ENCODE measurements at places on chromosomes 12 and 14. TPM values are rescaled to one million over a fixed set of nuclear protein-coding genes. Genes with fewer than 3 reads are reported as not detected.

DNA sequence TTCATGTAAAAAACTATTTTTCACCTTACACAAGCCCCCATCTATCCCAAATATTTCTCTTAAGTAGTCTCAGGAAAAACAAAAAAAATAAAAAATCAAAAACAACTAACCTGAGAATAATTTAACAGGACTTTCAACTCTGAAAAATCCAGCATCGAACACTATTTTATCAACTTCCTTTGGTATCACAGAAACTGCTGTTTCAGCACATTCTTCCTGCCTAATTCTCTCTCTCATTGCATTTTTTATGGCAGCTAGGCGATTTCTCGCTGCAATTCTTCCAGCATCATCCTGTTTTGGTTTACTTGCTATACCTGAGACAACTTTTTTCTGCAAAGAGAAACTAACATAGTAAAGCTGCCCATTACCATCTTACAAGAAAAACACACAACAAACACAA, 29.4 kb downstream of the LGALS3 start:
- no peak for DNase-seq
- H3K36me3 ChIP-seq: no peaks in the 10 kb centered on the region
- no peak overlapping the region for H3K27ac ChIP-seq

DNA sequence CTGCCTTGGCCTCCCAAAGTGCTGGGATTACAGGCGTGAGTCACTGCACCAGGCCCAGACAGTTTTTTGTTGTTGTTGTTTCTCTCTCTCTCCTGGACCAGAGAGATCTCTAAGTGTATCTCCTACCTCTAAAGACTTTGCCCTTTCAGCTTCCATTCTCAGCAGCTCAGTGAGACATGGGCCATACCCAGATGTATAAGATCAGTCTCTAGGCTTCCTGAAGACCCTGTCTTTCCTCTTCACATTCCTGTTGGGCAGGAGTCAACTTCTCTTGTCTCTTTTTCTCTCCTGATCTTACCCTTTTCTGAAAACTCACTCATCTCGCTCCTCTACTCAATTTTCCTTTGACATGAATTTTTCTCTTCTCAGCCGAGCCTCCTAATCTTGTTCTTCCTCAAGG, 42.0 kb downstream of the KCNK13 start:
- H3K4me3 ChIP-seq: no peak overlapping the region
- H3K27me3 ChIP-seq: no peaks in the 10 kb centered on the region
- no peak overlapping the region for H3K27ac ChIP-seq
- H3K4me1 ChIP-seq: no peaks in the 10 kb centered on the region
- DNase-seq: no peak

GRCh38 chr12:6855322-6855721, 3.4 kb downstream of the USP5 start:
- H3K4me3 ChIP-seq: no peak overlapping the region
- H3K36me3 ChIP-seq: peaks cover 53% of the 10 kb centered on the region
- no peak overlapping the region for H3K27ac ChIP-seq
- no peaks in the 10 kb centered on the region for H3K27me3 ChIP-seq
- peaks cover 9% of the 10 kb centered on the region for H3K4me1 ChIP-seq
- DNase-seq: no peak

- no peaks in the 10 kb centered on the region for H3K36me3 ChIP-seq
- H3K4me3 ChIP-seq: no peak overlapping the region
- H3K27ac ChIP-seq: no peak overlapping the region
- H3K4me1 ChIP-seq: no peaks in the 10 kb centered on the region
Observed at GRCh38 chr12:21852251-21852650, 77.7 kb upstream of the KCNJ8 start.

DNA sequence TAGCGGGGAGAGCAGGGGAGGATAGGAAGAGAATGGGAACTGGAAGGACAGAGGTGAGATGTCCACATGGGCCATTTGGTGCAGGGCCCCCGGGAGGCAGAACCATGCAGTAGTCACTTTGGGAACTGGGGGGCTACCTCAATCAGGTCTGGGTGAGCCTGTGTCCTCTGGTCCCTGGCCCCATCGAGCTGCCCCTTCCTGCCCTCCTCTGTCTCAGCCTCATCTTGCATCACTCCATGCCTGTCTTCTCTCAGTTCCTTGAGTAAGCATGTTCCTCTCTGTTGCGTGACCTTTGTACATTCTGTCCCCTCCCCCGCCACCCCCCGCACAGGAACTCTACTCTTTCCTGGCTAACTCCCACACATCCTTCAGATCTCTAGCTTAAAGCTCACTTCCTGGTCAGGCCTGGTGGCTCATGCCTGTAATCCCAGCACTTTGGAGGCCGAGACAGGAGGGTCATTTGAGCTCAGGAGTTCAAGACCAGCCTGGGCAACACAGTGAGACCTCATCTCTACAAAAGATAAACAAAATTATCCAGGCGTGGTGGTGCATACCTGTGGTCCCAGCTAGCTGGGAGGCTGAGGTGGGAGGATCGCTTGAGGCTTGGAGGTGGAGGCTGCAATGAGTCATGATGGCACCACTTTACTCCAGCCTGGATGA, 23.2 kb downstream of the FOS start:
- peak; percentile 69 for DNase-seq
- H3K27ac ChIP-seq: no peak overlapping the region
- peaks cover 3% of the 10 kb centered on the region for H3K4me1 ChIP-seq
- H3K4me3 ChIP-seq: no peak overlapping the region

DNA sequence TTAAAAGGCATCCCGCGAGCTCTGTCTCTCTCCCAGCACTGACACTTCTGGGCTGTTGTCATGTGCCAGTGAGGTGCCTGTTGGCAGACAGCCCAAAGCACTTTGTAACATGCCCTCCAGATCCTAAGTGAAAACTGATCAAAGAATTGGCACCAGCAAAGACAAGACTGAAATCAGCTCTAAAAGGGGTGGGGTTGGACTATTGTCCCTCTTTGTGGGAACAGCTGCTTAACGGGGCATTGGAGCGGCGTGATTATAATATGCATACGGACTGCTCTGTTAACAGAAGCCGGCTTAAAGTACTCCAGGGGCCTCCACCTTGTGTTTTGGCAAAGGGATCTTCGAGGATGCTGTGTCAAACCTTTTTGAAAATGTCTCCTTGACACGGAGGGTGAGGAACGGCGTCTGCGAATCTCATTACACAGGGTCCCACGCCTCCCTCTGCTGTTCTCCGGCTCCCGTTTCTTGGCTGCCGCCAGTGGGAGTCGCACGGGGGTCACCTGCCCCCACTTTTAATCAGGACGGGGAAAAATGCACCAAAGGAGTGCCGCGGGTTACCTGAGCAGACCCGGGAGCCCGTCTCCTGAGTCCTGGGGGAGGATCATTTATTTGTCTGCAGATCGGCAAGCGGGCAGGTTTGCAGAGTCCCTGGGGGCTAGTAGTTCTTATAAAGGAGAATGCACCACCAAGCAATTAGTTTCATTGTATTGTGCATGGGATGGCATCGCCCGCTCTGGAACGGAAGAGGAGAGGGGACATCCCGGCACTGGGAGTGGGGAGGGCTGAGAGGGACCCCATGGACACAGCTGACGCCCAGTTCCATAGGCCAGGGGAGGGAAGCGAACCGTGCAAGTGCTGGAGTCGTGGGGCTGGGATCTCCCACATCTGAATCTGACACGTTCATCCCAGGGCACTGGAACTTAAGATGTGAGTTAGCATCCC, 44.3 kb downstream of the SPRING1 start:
- DNase-seq: peak; percentile 54
- peaks cover 45% of the 10 kb centered on the region for H3K27me3 ChIP-seq
- H3K36me3 ChIP-seq: no peaks in the 10 kb centered on the region
- peak overlapping the region; percentile 37 for H3K4me3 ChIP-seq
- peaks cover 13% of the 10 kb centered on the region for H3K4me1 ChIP-seq
- H3K27ac ChIP-seq: no peak overlapping the region

- H3K4me3 ChIP-seq: no peak overlapping the region
- peak; percentile 44 for DNase-seq
- H3K27me3 ChIP-seq: no peaks in the 10 kb centered on the region
- peak overlapping the region; percentile 43 for H3K27ac ChIP-seq
Observed at GRCh38 chr12:95633732-95634465, 82.6 kb upstream of the USP44 start.

GRCh38 chr12:10158406-10158805, 13.5 kb downstream of the OLR1 start:
- no peak overlapping the region for H3K4me3 ChIP-seq
- no peak for DNase-seq
- H3K27ac ChIP-seq: no peak overlapping the region
- peaks cover 17% of the 10 kb centered on the region for H3K4me1 ChIP-seq
- H3K27me3 ChIP-seq: no peaks in the 10 kb centered on the region

DNA sequence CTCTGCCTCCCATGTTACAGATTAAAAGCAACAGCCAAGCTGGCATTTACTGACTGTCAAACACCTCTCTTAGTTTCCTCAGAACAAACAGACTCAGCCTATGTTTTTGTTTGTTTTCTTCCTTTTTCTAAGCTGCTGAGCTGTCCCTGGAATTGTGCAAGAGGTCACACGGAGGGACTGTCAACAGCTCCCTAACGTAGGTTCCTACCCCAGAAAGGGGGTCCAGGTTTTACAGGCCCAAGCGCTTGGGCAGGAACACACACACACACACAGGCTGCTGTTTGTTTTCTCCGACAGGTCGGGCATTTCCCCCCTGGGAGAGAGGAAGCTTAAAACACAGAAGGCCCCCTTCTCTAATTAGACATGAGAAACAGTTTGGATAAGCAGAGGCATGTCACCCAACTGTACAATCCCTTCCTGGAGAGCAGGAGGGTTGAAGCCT, 739.6 kb upstream of the TBX3 start:
- no peaks in the 10 kb centered on the region for H3K36me3 ChIP-seq
- no peak overlapping the region for H3K4me3 ChIP-seq
- no peaks in the 10 kb centered on the region for H3K27me3 ChIP-seq
- no peak overlapping the region for H3K27ac ChIP-seq

DNA sequence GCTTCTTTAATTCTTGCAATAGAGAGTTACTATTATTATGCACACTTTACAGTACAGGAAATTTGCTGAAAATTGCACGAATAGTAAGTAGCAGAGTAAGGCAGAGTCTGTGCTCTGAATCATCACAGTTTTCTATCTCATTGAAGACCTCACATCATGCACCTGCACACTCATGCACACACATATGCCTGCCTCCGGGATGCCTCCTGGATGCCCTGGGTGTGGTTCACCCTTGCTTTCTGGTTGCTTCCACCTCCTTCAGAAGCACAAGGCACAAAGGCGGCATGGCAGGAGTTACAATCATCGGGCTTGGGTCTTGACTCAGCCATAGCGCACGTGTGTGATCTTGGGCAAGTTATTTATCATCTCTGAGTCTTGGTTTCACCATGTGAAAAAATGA, 564.0 kb downstream of the VRK1 start:
- no peaks in the 10 kb centered on the region for H3K36me3 ChIP-seq
- no peak overlapping the region for H3K4me3 ChIP-seq
- H3K27me3 ChIP-seq: no peaks in the 10 kb centered on the region
- DNase-seq: no peak
- no peak overlapping the region for H3K27ac ChIP-seq
- no peaks in the 10 kb centered on the region for H3K4me1 ChIP-seq

DNA sequence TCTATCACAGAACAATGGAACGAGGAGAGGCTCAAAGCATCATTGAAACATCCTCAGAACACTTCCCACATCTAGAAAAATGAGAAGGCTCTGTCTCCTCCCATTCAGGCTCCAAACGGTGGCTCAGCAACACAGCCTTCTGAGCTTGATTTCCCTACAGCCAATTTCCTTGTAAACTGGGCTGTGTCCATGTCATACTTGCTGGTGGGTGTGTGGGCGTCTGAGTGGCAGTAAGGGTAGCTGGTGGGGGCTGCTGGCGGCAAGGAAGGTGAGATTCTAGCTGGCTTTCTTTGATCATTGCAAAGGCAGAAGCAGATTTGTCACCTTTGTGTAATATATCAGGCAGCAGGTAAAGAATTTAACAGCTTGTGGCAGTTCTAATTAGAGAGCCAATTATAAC, 163.7 kb downstream of the CALM1 start:
- no peaks in the 10 kb centered on the region for H3K36me3 ChIP-seq
- no peak overlapping the region for H3K27ac ChIP-seq
- peaks cover 11% of the 10 kb centered on the region for H3K4me1 ChIP-seq
- no peaks in the 10 kb centered on the region for H3K27me3 ChIP-seq
- no peak for DNase-seq

DNA sequence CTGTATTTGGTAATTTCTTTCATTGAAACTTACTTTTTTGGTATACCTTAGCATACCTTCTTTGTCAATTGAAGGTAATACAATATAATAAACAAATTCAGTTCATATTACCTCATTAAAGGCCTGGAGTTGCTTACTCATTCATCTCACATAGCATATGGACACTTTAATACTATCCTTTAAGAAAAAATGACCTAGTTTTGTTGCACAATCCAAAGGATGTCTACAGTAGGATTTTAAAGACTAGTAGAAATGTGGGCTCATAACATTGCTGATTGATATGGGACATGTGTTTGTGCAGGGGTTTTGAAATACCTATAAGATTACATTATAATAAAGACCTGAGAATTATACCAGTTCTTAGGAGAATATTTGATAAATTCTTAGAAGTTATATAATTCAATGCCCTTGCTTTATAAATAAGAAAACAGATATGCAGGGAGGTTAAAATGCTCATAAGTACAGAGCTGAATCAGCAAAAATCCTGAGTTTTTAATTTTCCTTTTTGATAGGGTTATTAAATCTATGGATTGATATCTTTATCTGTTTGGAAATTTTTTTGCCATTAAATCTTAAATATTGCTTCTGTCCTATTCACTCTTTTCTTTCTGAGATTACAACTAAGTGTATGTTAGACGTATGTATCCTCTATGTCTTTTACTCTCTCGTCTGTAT, 352.1 kb downstream of the ATP23 start:
- no peak overlapping the region for H3K4me3 ChIP-seq
- H3K4me1 ChIP-seq: no peaks in the 10 kb centered on the region
- DNase-seq: no peak

LARP4 gene
- total RNA-seq: 50.4 TPM

DIO2 gene
- total RNA-seq: 1.2 TPM

SYNE3 gene
- total RNA-seq: 4.6 TPM

FIGNL2 gene
- 0.73 TPM for total RNA-seq

SDR9C7 gene
- not detected for total RNA-seq

VCPKMT gene
- 11.6 TPM for total RNA-seq

Data from stomach (tissue), 19 donors.